ENCODE measurements at places on chromosomes 4 and X. TPM values are rescaled to one million over a fixed set of nuclear protein-coding genes. Genes with fewer than 3 reads are reported as not detected.

- H3K27ac ChIP-seq: no peak overlapping the region
- no peak overlapping the region for H3K4me3 ChIP-seq
- H3K4me1 ChIP-seq: no peaks in the 10 kb centered on the region
- no peak for DNase-seq
- no peaks in the 10 kb centered on the region for H3K36me3 ChIP-seq
These were observed 71.8 kb downstream of the IL21 start for GRCh38 chr4:122548886-122549630.

Gene EDNRA
- 3.1 TPM for total RNA-seq

DNA sequence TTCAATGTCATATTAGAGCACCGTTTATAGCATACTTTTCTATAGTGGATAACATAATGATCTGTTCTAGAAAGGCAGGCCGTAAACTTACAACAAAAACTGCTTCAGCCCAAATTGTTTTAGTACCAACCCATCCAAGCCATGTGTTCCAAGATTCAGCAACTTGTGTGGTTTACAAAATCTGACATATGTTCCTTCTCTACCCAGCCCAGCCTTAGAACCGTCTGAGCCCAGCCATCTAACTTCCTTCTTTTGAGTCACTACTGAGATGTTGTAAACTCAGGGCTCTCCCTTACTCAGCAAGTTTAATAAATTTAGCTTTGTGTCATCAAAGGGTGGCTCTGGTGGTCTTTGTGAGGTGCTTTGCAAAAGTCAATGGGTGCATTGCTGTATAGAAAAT lies 32.4 kb upstream of the REPS2 start:
- no peak for DNase-seq
- no peak overlapping the region for H3K4me3 ChIP-seq
- H3K4me1 ChIP-seq: no peaks in the 10 kb centered on the region
- no peaks in the 10 kb centered on the region for H3K27me3 ChIP-seq
- no peaks in the 10 kb centered on the region for H3K36me3 ChIP-seq
- no peak overlapping the region for H3K27ac ChIP-seq

- H3K4me3 ChIP-seq: no peak overlapping the region
- H3K4me1 ChIP-seq: peaks cover 57% of the 10 kb centered on the region
- no peaks in the 10 kb centered on the region for H3K27me3 ChIP-seq
- H3K27ac ChIP-seq: no peak overlapping the region
- H3K36me3 ChIP-seq: peaks cover 16% of the 10 kb centered on the region
These were observed 17.7 kb upstream of the CENPU start for GRCh38 chr4:184751585-184751956.

Gene TSC22D3
- 1,047 TPM for total RNA-seq

DNA sequence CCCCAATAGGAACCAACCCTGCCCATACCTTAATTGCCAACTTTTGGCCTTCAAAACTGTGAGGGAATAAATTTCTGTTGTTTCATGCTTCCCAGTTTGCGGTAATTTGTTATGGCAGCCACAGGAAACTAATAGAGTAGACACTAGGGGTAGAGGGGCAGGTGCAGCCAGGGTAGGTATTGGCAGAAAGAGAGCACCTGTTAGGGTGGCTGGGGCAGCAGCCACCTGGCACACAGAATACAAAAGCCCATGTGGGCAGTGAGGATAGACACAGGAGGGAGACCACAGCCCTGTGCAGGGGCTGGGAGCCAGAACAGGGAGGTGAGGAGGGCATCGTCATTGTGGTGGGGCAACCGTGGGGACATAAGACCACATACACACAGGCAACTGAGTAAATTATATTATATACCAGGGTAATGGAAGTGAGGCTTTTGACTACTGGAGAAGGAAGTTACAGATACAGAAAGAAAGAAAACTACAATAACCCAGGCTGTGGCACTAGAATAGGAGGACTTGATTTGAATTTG lies 28.2 kb downstream of the IRF2 start:
- no peaks in the 10 kb centered on the region for H3K27me3 ChIP-seq
- H3K4me3 ChIP-seq: no peak overlapping the region
- peaks cover 92% of the 10 kb centered on the region for H3K4me1 ChIP-seq
- no peak overlapping the region for H3K27ac ChIP-seq

DNA sequence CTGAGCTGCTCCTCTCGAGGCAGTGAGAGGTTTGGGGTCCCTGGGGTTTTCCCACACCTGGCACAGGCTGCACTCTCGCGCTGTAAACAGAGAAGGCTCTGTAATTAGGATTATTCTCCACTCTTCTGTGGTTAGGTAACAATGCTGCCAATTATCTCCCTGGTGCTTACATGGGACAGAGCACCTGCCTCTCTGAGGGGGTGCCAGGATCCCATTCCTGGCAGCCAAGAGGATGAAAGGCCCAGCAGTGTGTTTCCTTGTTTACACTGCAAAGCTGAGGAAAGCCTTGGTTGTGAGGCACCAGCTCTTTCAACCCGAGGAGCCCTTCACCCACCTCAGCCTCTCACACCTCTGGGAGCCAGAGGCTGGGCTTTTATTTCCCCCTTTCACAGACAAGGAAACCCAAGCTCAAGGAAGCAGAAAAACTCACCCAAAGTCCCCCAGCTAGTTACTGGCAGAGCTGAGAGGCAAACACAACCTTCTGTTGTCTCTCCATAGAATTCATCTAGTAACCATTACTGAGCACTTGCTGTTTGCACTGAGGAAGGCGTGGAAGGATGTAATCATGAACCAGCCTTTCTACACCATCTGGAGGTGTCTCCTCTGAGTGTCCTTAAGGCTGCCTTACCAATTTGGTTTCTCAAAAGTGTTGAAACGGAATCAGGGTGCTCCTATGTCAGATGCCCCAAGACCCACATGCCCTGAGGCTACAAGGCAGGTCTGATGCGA lies 39.7 kb upstream of the PROM1 start:
- no peak overlapping the region for H3K4me3 ChIP-seq
- H3K27ac ChIP-seq: no peak overlapping the region
- DNase-seq: no peak
- no peaks in the 10 kb centered on the region for H3K36me3 ChIP-seq
- H3K27me3 ChIP-seq: no peaks in the 10 kb centered on the region

GRCh38 chr4:2572866-2573265 lies 36.4 kb downstream of the FAM193A start:
- no peaks in the 10 kb centered on the region for H3K27me3 ChIP-seq
- no peaks in the 10 kb centered on the region for H3K36me3 ChIP-seq
- no peak overlapping the region for H3K4me3 ChIP-seq
- H3K27ac ChIP-seq: no peak overlapping the region

DNA sequence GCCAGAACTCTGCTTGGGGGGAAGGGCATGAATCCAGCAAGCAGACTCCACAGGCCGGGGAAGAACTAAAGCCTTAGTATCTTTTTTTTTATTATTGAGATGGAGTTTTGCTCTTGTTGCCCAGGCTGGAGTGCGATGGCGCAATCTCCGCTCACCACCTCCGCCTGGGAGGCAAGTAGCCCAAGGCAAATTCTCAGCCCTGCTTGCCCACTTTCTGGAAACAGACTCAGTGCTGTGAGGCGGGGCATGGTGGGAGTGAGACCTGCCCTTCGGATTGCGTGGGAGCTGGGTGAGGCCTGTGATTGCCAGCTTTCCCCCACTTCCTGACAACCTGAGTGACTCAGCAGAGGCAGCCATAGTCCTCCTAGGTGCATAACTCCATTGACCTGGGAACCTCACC lies 348.8 kb downstream of the GASK1B start:
- DNase-seq: no peak
- H3K27ac ChIP-seq: no peak overlapping the region
- no peaks in the 10 kb centered on the region for H3K36me3 ChIP-seq
- H3K4me3 ChIP-seq: no peak overlapping the region
- no peaks in the 10 kb centered on the region for H3K4me1 ChIP-seq

DNA sequence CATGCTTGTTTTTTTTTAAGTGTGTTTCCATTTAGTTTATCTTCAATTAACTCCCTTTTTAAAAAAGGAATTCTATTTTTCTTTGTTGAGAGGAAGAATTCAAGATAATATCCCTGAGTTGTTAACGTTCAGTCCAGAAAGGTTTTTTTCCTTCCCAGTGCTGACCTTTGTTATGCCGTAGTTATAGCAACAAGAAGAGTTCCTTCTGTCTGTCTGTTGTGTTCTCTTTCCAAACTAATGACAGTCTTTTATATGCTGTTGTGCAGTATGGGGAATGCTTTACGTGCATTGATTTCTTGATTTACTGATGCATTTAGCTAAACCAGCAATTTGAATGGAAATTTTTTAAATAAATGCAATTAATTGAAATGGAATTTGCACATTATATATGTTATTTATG lies 6.6 kb upstream of the CXXC4 start:
- no peak for DNase-seq
- no peak overlapping the region for H3K27ac ChIP-seq

DNA sequence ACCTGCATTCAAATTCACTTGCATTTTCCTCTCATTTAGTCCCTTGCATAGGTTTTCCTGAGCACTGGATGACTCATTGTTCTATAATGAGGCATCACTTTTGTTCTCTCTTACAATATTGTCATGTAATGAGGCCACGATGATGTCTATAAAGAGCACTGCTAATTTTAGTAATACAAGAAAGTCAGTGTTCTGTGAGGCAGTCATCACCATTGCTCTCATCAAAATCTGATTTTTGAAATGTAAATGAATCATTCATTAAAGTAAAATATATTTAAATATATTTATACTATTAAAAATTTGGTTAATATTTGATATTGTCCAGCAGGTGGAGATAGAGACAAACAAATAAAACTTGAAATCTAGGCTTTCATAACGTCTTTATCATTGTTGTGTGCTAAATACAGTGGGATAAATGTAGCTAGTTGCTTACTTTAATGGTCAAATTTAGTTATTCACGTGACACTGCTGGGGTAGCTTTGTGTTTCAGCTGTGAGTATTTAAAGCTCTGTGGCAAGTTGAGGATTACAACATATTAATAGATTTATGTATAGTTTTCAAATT lies 15.4 kb downstream of the HMGB2 start:
- no peaks in the 10 kb centered on the region for H3K27me3 ChIP-seq
- no peak overlapping the region for H3K27ac ChIP-seq
- H3K36me3 ChIP-seq: peaks cover 9% of the 10 kb centered on the region

Gene RHOXF2
- not detected for total RNA-seq

Gene KLB
- not detected for total RNA-seq

DNA sequence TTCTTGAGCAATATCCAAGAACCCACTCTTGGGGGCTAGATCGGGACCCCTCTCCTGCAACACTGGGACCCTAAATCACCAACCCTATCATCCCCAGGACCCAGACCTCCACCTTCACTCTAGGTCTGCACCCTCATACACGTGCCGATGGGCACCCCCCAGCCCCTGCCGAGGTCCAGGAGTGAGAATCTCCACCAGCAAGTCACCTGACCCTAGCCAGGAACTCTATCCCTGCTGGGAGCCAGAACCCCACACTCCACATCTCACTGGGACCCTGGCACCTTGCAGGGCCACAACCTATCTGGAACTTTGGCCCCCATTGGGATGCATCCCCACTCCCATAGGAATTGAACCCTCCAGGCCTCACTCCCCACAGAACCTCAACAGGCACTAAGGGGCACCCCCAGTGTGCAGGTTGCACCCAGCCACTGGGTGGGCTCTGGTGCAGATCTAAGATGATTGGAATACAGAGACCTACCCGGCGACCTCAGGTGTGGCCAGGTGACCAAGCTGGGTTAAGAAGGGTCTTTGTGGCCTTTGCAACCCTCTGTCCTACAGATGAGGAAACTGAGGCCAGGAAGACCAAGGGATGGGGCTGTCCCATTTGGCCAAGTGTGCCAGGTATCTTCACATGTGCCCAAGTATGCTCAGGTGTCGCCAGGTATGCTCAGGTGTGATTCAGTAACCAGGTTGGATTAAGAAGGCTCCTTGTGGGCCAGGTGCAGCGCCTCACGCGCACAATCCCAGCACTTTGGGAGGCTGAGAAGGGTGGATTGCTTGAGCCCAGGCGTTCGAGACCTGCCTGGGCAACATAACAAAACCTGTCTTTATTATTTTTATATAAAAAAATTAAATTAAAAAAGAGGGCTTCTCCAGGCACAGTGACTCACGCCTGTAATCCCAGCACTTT lies 3.1 kb upstream of the DHRSX start:
- peaks cover 19% of the 10 kb centered on the region for H3K4me1 ChIP-seq
- no peaks in the 10 kb centered on the region for H3K27me3 ChIP-seq
- no peaks in the 10 kb centered on the region for H3K36me3 ChIP-seq
- no peak overlapping the region for H3K4me3 ChIP-seq

DNA sequence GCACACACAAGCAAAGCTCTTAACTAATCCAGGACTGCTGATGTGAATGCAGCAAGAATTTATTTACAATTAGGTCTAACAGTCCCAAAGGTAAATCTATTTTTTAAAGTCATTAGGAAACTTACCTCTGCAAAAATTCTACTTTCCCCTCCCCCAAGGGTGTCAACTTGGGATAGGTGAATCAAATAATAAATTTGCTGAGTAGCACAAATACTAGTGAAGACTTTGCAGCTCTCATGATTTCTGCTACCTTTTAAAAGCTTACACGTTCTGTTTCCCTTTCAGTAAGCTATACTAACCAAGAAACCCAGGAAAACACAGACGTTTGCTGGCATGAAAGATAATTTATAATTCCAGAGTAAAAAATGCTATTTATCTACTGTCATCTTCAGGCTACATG lies 296.6 kb upstream of the SLC7A11 start:
- no peaks in the 10 kb centered on the region for H3K27me3 ChIP-seq
- no peaks in the 10 kb centered on the region for H3K36me3 ChIP-seq
- no peaks in the 10 kb centered on the region for H3K4me1 ChIP-seq

Gene RAB39B
- 0.50 TPM for total RNA-seq

Gene GPR173
- total RNA-seq: 0.83 TPM

DNA sequence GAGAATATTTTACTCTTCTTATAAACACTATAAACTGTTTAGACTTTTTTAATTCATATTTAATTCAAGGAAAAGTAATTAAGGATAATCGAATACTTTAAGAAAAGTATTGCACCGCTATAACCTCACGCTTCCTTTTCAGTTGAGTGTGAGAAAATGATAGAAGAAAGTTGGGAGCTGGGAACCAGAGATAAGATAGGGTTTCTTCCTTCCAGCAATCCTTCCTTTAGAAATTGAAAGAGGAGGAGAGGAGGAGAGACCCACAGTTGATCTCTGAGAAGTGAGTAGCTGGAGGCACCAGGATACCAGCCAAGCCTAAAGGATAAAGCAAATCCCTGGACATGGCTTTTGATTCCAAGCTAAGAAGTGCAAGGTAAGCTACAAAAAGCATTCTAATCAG lies 242.3 kb upstream of the NOCT start:
- no peaks in the 10 kb centered on the region for H3K27me3 ChIP-seq
- no peaks in the 10 kb centered on the region for H3K36me3 ChIP-seq
- H3K27ac ChIP-seq: no peak overlapping the region
- DNase-seq: no peak
- no peaks in the 10 kb centered on the region for H3K4me1 ChIP-seq

DNA sequence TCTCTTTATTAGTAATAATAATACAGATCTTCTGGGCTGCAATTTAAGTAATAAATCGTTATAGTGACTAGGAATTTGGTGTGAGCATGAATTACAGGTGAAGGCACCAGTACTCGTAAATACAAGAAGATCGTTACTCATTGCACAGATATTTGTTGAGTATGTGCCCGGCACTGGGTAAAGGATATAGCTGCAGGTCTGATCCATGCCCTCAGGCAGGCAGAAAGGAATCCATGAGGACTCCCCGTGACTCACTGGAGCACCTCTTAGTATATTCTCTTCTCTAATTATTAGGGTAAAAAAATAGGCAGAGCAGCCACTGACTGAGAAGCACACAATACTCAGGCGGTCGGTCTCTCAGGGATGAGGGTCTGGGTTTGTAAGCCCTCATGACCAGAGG lies 868.3 kb downstream of the RAB28 start:
- no peak overlapping the region for H3K27ac ChIP-seq
- no peak for DNase-seq
- no peaks in the 10 kb centered on the region for H3K27me3 ChIP-seq
- no peaks in the 10 kb centered on the region for H3K4me1 ChIP-seq

Measured in esophagus muscularis mucosa (tissue), 4 donors.